ENCODE measurements at places on chromosomes 2 and 18.

- DNase-seq: no peak
Measured at GRCh38 chr2:50782543-50782942, 249.4 kb downstream of the NRXN1 start.

DNA sequence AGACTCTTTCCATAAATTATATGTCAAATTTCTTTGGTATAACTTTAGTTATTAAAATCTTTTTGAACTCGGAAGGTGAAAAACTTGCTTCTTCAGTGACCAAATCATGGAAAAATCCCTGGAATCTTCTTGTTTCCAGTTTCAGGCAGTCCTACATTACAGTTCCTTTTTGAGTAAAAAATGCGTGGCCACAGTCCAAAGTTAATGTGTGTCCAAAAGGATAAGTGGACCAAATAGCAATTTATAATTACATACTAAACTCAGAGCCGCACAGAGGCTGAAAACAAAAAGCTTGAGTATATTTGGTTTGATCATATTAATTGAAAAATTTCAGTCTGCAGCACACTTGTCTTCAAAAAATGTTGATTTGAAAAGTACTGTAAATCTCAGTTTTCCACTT, 28.4 kb upstream of the DYNC2LI1 start:
- DNase-seq: no peak

DNA sequence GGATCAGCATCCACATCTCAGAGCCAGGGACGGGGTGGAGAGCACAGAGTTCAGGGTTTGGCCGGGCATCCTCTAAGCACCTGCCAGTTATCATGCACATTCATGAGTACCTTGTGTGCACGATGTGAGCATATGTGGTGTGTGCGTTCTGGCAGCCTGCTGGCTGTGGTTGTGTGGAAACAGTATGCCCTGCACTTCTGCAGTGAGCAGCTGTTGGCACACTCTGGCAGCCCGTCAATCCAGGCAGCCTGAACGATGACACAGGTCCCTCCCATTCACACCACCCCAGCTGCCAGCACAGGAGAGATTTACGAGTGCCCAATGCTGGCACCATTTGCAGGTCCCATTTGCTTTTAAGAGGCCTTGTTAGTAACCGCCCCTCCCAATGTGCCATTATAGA, 74.2 kb downstream of the CD8B2 start:
- DNase-seq: no peak

GRCh38 chr2:102801858-102802699, 40.2 kb downstream of the TMEM182 start:
- DNase-seq: no peak

DNA sequence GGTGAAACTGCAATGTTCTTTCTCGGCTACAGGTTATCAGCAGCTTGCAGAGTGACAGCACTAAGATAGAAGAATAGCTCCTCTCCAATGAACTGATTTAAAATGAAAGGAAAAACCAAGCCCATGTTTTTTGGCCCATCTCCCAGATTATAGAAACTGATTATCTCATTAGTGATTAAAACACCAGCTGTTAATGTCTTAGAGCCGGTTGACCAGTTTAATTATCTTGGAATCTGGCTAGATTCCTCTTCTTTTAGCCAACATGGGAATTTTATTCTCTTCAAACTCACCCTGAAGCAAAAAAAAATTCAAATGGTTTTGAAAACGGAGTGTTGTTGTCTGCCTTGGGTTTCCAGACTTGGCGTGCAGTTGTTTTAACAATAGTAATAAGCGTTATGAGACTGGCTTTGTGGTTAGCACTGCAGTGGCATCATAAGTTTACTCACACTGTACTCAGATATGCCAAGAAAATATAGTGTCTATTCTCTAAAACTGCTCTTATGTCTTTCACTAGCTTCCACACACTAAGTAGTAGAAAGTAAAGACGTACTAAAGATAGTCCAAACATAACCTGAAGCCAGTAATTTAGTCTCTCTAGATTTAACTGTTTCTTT, 665.3 kb downstream of the STK39 start:
- no peak for DNase-seq

- DNase-seq: no peak
Measured at GRCh38 chr18:58526425-58527284, 102.2 kb downstream of the ALPK2 start.

- no peak for DNase-seq
Measured at GRCh38 chr2:127084611-127085316, 22.2 kb downstream of the BIN1 start.

DNA sequence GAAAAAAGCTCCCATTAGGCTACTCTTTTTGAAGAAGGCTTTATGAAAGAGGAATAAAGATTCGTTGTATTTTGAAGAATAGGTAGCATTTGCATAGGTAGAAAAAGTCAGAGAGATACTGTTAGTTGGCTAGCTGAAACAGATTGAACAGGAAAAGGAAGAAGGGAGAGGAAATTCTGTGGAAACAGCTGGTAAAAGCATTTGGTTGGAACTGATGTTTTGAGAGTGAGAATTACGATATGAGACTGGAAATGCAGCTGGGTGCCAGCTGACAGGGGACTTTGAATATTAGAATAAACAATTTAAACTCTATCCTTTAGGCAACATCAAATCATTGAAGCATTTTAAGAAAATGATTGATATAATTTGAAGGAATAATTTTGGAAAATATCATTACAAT, 96.7 kb upstream of the CNTNAP5 start:
- DNase-seq: no peak

Data from left forelimb (tissue), 1 donor.